ENCODE measurements at places on chromosomes 3 and 15. TPM values are rescaled to one million over a fixed set of nuclear protein-coding genes. Genes with fewer than 3 reads are reported as not detected.
A peak's percentile ranks its signal among the peaks of the same experiment; 100 is the strongest.

GRCh38 chr15:27017168-27017809 is 46.3 kb downstream of the GABRG3 start:
- no peak overlapping the region for H3K4me3 ChIP-seq
- no peaks in the 10 kb centered on the region for H3K27me3 ChIP-seq
- no peak for DNase-seq

DNA sequence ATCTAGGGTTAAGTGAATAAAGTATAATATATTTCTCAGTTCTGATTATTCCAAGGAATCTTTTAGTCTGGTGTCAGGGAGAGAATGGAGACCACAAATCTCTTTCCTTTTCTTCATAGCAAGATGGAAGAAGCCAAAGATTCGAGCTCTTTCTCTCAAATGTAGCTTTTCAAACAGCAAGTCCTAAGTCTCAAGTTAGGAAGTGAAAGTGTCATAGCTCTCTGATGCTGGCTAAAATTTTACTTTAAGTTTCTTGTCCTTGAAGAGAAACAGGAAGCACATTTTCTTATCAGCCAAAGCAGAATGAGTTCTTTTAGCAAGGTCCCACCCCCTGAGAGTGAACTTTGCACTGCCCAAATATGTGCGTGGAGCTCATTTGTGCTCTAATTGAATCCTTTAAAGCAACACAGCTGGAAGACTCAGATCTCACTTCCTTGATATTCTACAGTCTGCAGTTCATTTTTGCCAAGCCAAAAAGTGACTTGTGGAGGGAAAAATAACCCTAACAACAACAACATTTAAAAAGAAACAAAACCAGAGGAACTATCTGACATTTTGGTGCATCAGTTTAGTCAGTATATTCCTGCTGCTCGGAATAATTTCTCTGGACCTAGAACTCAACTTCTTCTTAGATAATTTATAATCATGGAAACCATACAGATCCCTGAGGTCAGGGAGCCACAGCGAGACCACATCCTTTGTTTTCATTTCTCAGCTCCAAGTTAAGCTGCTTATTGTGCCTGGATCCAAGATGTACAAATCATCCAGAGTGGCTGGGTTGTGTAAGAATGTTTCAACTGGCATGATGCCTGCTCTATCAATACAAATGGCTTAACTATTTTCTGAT is 238.7 kb upstream of the P2RY1 start:
- H3K4me3 ChIP-seq = peak overlapping the region; percentile 23
- H3K36me3 ChIP-seq = no peaks in the 10 kb centered on the region
- H3K27me3 ChIP-seq = no peaks in the 10 kb centered on the region
- no peak for DNase-seq

DNA sequence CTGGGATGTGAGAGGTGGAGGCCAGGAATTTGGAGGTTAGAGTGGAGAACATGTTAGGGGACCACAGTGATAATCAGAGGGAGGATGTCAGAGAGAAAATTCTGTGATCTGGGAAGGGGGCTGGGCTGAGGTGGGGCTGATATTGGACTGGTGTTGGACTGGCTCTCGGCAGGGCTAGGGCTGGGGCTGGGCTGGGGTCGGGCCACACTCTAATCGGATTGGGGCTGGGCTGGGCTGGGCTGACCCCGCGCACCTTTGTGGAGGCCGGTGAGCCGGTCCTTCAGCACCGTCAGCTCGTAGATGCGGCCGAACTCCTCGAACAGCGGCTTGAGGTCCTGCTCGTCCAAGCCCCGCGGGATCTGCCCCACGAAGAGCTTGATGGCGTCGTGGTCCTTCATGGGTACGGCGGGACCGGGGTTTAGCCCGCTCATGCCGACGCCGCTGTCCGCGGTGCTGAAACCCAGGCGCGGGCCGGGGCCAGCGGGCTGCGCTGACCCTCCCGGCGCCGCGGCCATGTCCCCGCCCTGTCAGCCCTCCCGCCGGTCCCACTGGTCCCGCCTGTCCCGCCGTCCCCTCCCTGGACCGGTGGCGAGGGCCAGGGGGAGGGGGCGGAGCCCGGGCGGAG is 485 bp downstream of the CELF6 start:
- no peaks in the 10 kb centered on the region for H3K36me3 ChIP-seq
- peak overlapping the region; percentile 58 for H3K4me3 ChIP-seq
- peak overlapping the region; percentile 33 for H3K27ac ChIP-seq
- no peaks in the 10 kb centered on the region for H3K27me3 ChIP-seq

- DNase-seq = peak; percentile 64
- peak overlapping the region; percentile 82 for H3K27ac ChIP-seq
- no peaks in the 10 kb centered on the region for H3K36me3 ChIP-seq
Measured at GRCh38 chr3:14201940-14202684, 23.5 kb downstream of the LSM3 start.

GRCh38 chr3:133941415-133941821 is 45.7 kb upstream of the RAB6B start:
- peaks cover 4% of the 10 kb centered on the region for H3K4me1 ChIP-seq
- H3K27me3 ChIP-seq = no peaks in the 10 kb centered on the region
- H3K36me3 ChIP-seq = no peaks in the 10 kb centered on the region

DNA sequence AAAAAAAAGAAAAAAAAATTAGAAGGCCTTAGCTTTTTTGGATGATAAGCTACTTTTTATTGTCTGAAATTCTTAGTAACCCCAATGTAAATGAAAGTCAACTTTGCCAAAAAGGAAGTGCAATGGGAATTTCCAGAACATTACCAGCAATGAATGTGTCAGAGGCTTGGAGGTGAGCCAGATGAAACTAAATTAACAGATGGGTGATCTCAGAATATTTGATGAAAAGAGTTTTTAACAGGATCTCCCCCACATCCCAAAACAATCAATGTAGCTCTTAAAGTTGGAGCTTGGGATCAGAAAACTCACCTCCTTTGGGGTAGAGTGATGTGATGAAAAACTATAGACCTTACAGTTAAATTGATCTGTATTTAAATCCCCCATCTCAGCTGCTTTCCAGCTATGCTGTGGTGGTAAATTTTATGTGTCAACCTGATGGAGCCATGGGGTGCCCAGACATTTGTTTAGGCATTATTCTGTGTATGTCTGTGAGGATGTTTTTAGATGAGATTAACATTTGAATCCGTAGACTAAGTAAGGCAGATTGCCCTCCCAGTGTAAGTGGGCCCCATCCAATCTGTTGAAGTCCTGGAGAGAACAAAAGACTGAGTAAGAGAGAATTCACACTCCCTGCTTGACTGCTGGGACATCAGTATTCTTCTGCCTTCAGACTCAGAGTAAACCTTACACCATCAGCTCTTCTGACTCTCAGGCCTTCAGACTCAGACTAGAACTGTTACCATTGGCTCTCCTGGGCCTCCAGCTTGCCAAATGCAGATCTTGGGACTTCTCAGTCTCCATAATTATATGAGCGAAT is 84.3 kb upstream of the TNFSF10 start:
- H3K27ac ChIP-seq = peak overlapping the region; percentile 71
- DNase-seq = no peak
- H3K27me3 ChIP-seq = no peaks in the 10 kb centered on the region

- H3K4me3 ChIP-seq = no peak overlapping the region
- no peaks in the 10 kb centered on the region for H3K36me3 ChIP-seq
- no peak overlapping the region for H3K27ac ChIP-seq
- no peaks in the 10 kb centered on the region for H3K4me1 ChIP-seq
Measured at GRCh38 chr3:70156808-70157207, 155.6 kb downstream of the MDFIC2 start.

DNA sequence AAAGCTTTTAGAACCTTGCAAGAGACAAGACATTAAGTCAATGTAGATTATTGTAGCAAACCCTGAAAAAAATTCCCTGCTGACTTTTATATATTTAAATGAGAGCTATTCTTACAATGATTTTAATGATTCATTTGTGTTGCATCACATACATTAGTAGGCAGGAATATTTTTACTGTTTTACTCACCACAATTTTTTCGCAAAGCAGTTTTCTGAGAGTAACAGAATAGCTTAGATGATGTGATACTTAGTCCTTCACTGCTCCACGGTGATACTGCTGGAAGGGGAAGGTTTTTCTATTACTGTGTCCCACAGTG is 43.9 kb upstream of the CLRN1 start:
- DNase-seq = no peak
- no peak overlapping the region for H3K27ac ChIP-seq
- H3K4me3 ChIP-seq = no peak overlapping the region
- H3K4me1 ChIP-seq = no peaks in the 10 kb centered on the region

DNA sequence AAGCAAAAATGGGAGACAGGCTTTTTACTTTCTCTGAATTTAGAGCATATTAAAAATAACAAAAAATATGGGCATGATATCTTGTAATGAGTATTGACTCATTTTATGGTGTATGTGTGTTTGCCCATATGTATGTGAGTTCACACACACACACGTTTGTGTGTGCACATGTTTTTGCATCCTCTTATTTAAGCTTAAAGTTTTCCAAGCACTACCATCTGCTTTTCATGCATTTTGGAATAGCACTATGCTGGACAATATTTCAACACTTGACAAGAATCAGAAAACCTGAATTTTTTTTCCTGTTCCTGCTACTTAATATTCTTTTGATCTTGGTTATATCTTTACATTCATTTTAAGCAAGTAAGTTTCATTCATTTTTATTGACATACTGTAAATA is 872.7 kb downstream of the OTOL1 start:
- H3K36me3 ChIP-seq = no peaks in the 10 kb centered on the region
- H3K27me3 ChIP-seq = no peaks in the 10 kb centered on the region
- no peak overlapping the region for H3K27ac ChIP-seq
- DNase-seq = no peak
- H3K4me3 ChIP-seq = no peak overlapping the region
- H3K4me1 ChIP-seq = no peaks in the 10 kb centered on the region

DNA sequence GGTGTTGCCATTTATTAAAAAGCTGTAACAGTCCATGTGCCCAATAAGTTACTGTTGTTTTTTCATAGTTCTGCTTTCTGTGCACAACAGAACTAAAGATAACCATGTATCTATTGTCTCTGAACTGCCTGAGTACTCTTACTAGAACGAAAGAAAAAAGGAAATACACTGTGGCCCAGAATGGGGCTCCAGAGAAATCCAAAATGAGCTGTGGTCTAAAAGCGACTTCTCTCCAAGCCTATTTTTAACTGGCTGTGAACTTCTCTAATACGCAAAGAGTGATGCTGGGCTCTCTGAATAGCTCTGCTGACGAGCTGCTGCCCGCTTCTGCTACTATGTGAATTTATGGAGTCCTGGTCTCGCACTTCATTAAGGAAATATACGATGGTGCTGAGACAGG is 56.2 kb upstream of the LPP start:
- no peaks in the 10 kb centered on the region for H3K36me3 ChIP-seq
- no peaks in the 10 kb centered on the region for H3K27me3 ChIP-seq
- H3K27ac ChIP-seq = no peak overlapping the region
- DNase-seq = no peak

DNA sequence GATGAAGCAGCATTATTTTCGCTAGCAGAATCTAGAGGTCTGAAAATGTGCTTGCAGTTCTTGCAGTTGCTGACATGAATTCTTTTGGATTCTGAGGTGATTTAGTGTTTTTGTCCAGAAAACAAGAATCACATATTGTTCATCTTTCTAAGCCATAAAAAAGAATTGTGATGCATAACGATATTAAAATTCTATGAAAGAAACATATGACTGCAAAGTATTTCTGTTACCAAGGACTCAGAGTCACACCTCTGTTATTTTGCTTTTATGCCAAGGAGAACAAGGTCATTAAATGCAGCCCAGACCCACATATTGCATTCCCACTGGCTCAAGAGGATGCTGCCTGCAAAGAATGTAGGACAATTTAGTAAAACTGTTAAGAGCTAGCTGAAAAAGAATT is 299.8 kb upstream of the GPR149 start:
- no peak overlapping the region for H3K4me3 ChIP-seq
- H3K4me1 ChIP-seq = no peaks in the 10 kb centered on the region
- no peaks in the 10 kb centered on the region for H3K27me3 ChIP-seq
- no peak overlapping the region for H3K27ac ChIP-seq
- no peak for DNase-seq
- H3K36me3 ChIP-seq = no peaks in the 10 kb centered on the region

DNA sequence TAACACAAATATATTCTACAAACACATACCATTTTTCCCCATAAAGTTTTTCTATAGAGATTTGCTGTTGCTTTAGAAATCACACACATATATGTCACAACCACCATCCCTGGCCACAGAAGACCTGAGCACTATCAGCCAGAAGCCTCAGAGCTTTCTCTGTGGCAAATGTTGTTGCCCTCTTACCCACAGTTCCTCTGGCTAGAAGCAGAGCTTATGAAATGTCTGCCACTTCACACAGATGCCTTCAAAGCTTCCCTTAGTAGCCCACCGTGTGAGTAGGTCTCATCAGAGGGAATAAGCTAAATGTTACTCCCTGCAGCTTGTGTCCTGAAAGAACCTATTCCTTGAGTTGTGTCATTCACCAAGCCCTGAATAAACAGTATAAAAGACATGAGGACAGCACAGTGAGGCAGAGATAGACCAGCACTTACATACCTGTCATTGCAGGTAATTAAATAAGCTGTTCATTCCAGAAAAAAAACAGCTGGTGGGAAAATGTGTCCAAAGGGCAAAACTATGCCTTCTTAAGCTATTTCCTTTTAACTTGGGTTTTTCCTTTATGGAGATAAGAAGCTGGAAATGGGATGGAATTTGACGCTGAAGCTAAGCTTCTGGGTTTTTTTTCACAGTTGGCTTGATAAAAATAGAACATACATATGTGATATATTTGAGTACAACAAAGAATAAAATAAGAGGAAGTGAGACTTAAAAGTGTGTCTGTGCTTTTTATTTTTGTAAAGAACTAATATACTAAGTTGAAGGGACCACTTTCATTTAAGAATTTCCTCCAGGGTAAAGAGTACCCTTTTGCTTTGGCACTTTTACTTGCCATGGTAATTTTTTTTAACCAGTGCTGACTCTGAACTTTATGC is 391.4 kb downstream of the KCNH8 start:
- no peaks in the 10 kb centered on the region for H3K36me3 ChIP-seq
- DNase-seq = no peak
- no peak overlapping the region for H3K4me3 ChIP-seq
- H3K4me1 ChIP-seq = no peaks in the 10 kb centered on the region
- no peaks in the 10 kb centered on the region for H3K27me3 ChIP-seq

DNA sequence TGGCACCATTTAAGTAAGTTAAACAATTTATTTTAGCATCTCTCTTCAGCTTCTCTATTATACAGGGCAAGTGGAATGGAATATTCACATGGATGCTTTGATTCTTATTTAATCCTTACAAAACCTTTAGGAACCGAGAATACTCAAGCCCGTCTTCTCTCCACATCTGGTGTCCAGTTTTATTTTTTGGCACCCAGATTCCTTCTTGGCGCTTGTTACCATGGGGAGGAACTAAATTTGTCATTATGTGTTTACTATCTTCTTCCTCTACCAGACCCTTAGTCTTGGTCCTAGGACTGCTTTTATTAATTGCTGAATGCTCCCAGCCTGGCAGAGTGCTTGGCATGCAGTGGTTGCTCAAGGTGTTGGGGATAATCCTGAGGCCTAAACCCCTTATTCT is 138.8 kb downstream of the CACNA2D3 start:
- no peaks in the 10 kb centered on the region for H3K36me3 ChIP-seq
- H3K27ac ChIP-seq = no peak overlapping the region
- H3K4me1 ChIP-seq = no peaks in the 10 kb centered on the region
- no peak for DNase-seq

Gene IGSF11
- total RNA-seq = 1.3 TPM

Gene SLC22A13
- 0.59 TPM for total RNA-seq

Gene RTP1
- total RNA-seq = not detected

Gene ACAN
- not detected for total RNA-seq

Data from breast epithelium (tissue), 4 donors.